Activated CD4-positive, alpha-beta T cell treated with anti-CD3 and anti-CD28 coated beads, Interleukin-2, amount 10 ng/mL, durations not matched to agents 7 days and 5 days (primary cell): ENCODE measurements at places on chromosomes 4 and X.
A peak's percentile ranks its signal among the peaks of the same experiment; 100 is the strongest.

DNA sequence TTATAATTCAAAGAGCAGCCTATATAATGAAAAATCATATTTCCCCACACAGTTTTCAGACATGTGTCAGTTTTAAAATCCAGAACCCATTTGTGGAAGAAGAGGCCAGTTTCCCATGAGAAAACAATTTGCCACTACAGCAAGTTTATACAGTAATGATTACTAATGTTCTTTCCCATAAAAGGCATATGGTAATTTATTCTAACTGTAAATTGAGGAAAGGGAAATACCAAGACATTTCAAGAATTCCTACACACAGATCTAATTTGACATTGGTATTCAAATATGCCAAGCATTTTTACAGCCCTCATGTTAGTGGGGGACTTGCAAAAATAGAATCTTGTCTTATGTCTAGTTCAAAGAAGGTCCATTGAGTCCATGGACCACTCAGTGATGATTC lies 1368.6 kb downstream of the FSTL5 start:
- no peak overlapping the region for H3K27ac ChIP-seq
- H3K4me3 ChIP-seq: no peak overlapping the region
- no peaks in the 10 kb centered on the region for H3K36me3 ChIP-seq

DNA sequence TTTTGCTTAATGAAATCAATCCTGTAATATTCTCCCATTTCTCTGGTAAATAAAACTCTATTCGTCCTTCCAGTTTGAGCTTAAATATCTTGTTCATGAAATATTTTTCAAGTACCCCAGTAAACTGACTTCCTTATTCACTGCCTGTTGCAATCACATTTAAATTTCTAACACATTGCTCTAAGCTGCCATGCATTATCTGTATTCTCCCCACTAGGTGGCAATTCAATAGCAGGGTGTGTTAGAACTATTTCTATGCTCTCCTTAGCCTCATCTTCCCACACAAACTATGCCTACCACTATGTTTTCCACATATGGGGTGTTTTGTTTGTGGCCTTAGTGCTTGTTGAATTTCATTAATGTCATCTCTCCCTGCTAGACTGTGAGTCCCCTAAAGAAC lies 377.1 kb upstream of the HS3ST1 start:
- no peak for DNase-seq
- H3K36me3 ChIP-seq: no peaks in the 10 kb centered on the region
- no peaks in the 10 kb centered on the region for H3K4me1 ChIP-seq
- peaks cover 1% of the 10 kb centered on the region for H3K27me3 ChIP-seq

DNA sequence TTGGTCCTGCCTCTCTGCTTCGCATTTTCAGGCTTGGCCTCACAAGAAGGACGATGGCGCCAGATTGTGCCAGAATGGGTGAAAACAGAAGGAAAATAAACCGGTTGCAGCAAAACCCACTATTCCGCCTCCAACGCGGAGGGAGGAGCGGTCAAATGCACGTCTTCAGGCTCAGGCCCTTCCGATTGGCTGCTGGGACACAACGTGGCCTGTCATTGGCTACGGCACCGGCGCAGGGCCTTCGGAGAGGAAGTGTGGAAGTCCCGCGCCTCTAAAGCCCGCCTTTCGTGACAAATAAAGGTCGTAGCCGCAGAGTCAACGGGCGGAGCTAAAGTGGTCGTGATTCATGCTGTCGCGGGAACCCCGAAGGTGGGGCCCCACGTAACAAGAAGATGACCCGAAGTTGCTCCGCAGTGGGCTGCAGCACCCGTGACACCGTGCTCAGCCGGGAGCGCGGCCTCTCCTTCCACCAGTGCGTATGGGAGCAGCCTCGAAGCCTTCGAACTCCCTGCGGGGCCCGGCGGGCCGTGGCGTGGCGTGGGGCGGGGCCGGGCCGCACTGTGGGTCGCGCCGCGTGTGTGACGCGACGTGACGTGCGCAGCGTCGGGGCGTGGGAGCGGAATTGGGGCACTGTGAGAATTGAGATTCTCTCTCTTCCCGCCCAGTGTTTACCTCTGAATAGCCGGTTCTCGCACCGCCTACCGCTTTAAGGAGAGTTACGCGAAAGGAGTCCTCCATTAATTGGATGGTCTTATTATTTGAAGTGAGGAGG lies at the start of gene THAP9:
Gene THAP9 (plus strand): TSS at position 325 of the 772 bp plus-strand sequence. CDS start 68 bp downstream, at position 393.
- H3K36me3 ChIP-seq: peaks cover 20% of the 10 kb centered on the region
- peak; percentile 99 for DNase-seq
- H3K4me3 ChIP-seq: no peak within 1 kb of the TSS
- H3K27me3 ChIP-seq: no peaks in the 10 kb centered on the region
- H3K4me1 ChIP-seq: peaks cover 26% of the 10 kb centered on the region

DNA sequence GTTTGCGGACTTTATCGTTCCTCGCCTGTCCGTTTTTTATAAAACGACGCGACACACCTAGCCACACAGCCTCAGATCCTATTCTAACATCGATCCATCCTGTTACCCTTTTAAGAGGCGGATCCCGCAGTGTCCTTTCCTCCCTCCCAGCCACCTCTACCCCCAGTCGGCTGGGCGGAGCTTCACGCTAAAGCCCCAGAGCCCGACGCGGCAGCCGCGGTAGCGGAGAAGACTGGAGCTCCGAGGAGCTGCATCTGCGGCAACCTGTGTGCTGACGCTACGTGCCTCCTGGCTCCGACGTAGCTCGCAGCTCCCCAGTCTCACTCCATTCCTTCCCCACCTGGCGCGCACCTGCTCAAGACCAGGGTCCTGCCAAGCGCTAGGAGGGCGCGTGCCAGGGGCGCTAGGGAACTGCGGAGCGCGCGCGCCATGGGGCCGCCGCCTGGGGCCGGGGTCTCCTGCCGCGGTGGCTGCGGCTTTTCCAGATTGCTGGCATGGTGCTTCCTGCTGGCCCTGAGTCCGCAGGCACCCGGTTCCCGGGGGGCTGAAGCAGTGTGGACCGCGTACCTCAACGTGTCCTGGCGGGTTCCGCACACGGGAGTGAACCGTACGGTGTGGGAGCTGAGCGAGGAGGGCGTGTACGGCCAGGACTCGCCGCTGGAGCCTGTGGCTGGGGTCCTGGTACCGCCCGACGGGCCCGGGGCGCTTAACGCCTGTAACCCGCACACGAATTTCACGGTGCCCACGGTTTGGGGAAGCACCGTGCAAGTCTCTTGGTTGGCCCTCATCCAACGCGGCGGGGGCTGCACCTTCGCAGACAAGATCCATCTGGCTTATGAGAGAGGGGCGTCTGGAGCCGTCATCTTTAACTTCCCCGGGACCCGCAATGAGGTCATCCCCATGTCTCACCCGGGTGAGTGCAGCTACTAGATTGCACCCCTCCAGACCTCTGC lies at the start of gene RNF128:
Gene RNF128 (plus strand): TSS at position 217 of the 953 bp plus-strand sequence. CDS start 213 bp downstream, at position 430.
- H3K4me3 ChIP-seq: peak within 1 kb of the TSS; percentile 52
- no peak within 1 kb of the TSS for H3K27ac ChIP-seq
- peaks cover 4% of the 10 kb centered on the region for H3K4me1 ChIP-seq
- peaks cover 34% of the 10 kb centered on the region for H3K27me3 ChIP-seq
- DNase-seq: peak; percentile 6

- no peak overlapping the region for H3K4me3 ChIP-seq
- peaks cover 28% of the 10 kb centered on the region for H3K36me3 ChIP-seq
Measured at GRCh38 chrX:24728530-24728929, 34.8 kb downstream of the POLA1 start.

DNA sequence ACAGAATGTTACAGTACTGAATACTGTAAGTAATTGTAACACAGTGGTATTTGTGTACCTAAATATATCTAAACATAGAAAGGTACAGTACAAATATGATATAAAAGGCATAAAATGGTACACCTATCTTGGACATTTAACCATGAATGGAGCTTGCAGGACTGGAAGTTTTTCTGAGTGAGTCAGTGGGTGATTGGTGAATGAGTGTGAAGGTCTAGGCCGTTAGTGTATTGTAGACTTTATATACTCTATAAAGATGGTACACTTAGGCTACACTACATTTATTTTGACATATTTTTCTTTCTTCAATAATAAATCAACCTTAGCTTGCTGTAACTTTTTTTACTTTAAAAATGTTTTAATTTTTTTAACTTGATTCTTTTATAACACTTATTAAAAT lies 422.5 kb upstream of the FSTL5 start:
- H3K4me3 ChIP-seq: no peak overlapping the region
- no peaks in the 10 kb centered on the region for H3K27me3 ChIP-seq
- no peaks in the 10 kb centered on the region for H3K36me3 ChIP-seq
- DNase-seq: no peak
- no peak overlapping the region for H3K27ac ChIP-seq

DNA sequence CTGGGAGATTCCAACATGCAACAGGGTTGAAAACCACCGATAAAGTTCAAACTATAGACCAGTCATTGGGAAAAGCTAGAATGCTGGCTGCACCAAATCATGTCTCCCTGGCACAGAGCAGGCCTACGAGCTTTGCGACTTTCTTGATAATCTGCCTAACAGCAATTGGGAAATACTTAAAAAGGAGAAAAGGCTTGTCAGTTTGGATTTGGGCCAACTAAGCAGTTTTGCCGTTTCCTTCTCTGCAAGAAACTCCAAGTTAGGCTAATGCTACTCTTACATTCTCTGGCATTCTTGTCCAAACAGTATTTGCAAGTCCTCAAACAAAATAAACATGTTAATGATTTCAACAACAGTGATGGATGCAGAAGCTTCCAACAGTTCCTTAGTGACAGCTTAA lies 87.9 kb downstream of the PDK3 start:
- H3K4me3 ChIP-seq: no peak overlapping the region
- no peak overlapping the region for H3K27ac ChIP-seq
- no peak for DNase-seq

GRCh38 chr4:111066447-111066846 lies 443.6 kb upstream of the PITX2 start:
- no peaks in the 10 kb centered on the region for H3K36me3 ChIP-seq
- no peak overlapping the region for H3K27ac ChIP-seq
- no peaks in the 10 kb centered on the region for H3K4me1 ChIP-seq
- no peaks in the 10 kb centered on the region for H3K27me3 ChIP-seq
- no peak for DNase-seq
- no peak overlapping the region for H3K4me3 ChIP-seq

- no peak overlapping the region for H3K27ac ChIP-seq
- no peaks in the 10 kb centered on the region for H3K27me3 ChIP-seq
- H3K4me1 ChIP-seq: no peaks in the 10 kb centered on the region
- H3K36me3 ChIP-seq: no peaks in the 10 kb centered on the region
- DNase-seq: no peak
- no peak overlapping the region for H3K4me3 ChIP-seq
Measured at GRCh38 chr4:73895201-73896175, 26.3 kb downstream of the CXCL1 start.

DNA sequence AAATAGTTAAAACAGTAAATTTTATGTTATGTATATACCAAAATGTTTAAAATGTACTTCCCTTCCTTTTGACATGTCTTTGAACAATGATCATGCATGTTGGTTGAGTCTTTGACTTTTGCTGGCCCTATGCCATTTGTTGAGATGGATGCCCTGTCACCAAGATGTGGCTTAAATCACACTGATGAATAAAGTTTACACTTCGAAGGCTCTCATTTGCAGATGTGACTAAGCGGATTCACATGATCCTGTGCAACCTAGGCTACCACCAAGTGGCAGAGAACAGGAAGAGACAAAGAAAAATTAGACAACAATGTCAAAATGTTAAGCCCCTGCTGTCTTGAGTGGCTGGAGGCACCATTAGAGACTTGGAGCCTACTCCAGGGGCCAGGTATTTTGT lies 139.9 kb downstream of the RAB28 start:
- H3K4me1 ChIP-seq: no peaks in the 10 kb centered on the region
- no peak for DNase-seq
- H3K27me3 ChIP-seq: no peaks in the 10 kb centered on the region
- H3K4me3 ChIP-seq: no peak overlapping the region

- no peaks in the 10 kb centered on the region for H3K27me3 ChIP-seq
- DNase-seq: no peak
- no peaks in the 10 kb centered on the region for H3K4me1 ChIP-seq
- no peak overlapping the region for H3K27ac ChIP-seq
- H3K4me3 ChIP-seq: no peak overlapping the region
Measured at GRCh38 chr4:14644580-14645282, 357.6 kb upstream of the CPEB2 start.

DNA sequence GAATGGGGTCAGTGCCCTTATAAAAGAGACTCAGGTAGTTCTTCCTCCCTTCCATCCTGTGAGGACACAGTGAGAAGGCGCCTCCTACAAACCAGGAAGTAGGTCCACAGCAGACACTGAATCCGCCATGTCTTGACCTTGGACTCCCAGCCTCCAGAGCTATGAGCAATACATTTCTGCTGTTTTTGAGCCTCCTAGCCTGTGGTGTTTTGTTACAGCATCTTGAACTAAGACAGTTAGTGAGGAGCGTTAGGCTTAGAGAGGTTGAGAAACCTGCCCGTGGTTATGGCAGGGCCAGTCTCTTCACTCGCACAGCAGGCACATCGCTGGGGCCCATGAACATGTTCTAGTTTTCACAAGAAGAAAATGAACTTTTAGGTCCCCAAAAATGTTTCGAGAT lies 19.7 kb downstream of the SHROOM2 start:
- no peaks in the 10 kb centered on the region for H3K36me3 ChIP-seq
- H3K4me1 ChIP-seq: no peaks in the 10 kb centered on the region
- no peak for DNase-seq
- H3K4me3 ChIP-seq: no peak overlapping the region
- H3K27me3 ChIP-seq: no peaks in the 10 kb centered on the region
- H3K27ac ChIP-seq: no peak overlapping the region

DNA sequence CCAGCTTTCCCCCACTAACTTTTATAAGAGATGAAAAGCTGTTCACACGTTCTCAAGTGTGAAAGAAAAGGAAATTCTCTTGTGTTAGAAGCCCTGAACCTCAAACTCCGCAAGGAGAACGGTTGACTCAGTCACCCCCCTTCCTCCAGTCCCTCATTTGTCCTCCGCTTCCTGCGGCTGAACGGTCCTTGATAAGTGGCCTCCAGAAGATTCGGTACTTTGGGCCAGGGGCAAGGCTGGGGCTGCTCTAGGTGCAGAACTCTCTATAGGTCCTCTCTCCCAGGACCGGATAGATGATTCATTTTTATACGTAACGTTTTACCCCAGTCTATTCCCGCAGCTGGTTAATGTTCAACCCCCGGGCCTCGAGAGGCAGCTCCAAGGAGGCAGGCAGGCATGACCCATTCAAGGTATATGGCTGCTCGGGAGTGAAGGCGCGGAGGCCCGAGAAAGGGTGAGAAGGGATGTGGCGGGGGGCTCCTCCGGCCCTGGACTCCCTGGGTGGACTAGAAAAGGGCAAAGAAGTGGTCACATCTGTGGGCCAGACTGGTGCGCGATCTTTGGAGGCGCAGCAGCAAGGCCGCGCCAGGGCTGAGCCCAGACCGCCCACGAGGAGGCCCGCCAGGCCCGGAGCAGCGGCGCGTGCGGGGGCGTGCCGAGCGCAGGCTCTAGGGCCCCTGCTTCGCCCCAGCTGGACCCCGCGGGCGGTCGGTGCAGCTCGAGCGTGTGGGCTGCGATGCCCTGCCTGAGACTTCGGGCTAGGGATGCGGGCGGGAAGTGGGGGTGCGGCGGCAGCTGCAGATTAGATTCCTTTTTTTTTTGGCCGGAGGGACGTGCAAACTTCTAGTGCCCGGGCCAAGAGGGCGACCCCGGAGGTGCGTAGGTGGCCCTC lies 11.7 kb downstream of the PITX2 start:
- no peak overlapping the region for H3K4me3 ChIP-seq
- H3K36me3 ChIP-seq: peaks cover 3% of the 10 kb centered on the region
- no peak overlapping the region for H3K27ac ChIP-seq
- no peaks in the 10 kb centered on the region for H3K4me1 ChIP-seq
- H3K27me3 ChIP-seq: peaks cover 74% of the 10 kb centered on the region
